ENCODE measurements at places on chromosomes 12 and 14. TPM values are rescaled to one million over a fixed set of nuclear protein-coding genes. Genes with fewer than 3 reads are reported as not detected.

SSPN gene
- 0.72 TPM for total RNA-seq

OR6S1 gene
- total RNA-seq: not detected

MSI1 gene
- total RNA-seq: 93.2 TPM

PGF gene
- 2.3 TPM for total RNA-seq

HOTAIR gene
- total RNA-seq: not detected

GLT8D2 gene
- total RNA-seq: 3.8 TPM

NID2 gene
- total RNA-seq: 6.6 TPM

CCNT1 gene
- total RNA-seq: 49.4 TPM

SFSWAP gene
- total RNA-seq: 44.2 TPM

AHNAK2 gene
- 2.3 TPM for total RNA-seq

RDH5 gene
- 4.0 TPM for total RNA-seq

CYP46A1 gene
- 0.59 TPM for total RNA-seq

DNA sequence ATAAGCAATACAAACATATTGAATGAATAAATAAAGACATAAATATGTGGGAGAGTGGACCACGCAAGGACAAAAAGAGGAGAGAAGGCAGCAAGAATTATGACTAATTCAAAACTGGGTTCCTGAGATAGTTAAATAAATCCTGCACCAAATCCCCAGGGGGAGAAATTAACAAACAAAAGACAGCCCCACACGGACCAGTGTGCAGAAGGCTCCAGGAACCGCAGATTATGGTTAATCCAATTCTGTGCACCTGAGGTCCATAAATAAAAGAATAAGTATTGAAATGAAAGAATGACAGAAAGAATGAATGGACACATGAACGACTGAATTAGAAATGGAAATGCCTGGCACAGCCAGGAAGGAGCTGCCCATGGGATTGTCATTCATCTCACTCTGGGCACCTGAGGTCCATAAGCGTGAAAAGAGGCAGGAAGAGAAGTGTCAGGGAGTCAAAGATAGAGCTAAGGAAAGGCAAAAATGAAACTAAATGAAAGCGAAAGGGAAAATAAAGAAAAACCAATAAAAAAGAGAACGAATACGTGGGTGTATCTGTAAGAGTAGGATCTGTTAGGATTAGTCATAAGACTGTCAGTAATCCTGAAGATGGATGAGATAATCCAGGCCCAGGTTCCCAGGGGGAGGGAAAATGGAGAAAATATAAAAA, 23.3 kb downstream of the MEG3 start:
- no peak overlapping the region for H3K27ac ChIP-seq
- no peaks in the 10 kb centered on the region for H3K4me1 ChIP-seq
- DNase-seq: no peak
- H3K27me3 ChIP-seq: no peaks in the 10 kb centered on the region
- H3K4me3 ChIP-seq: no peak overlapping the region
- no peaks in the 10 kb centered on the region for H3K36me3 ChIP-seq

- no peaks in the 10 kb centered on the region for H3K36me3 ChIP-seq
- no peak overlapping the region for H3K4me3 ChIP-seq
- H3K4me1 ChIP-seq: peaks cover 7% of the 10 kb centered on the region
- H3K27ac ChIP-seq: no peak overlapping the region
- no peaks in the 10 kb centered on the region for H3K27me3 ChIP-seq
- DNase-seq: no peak
These were observed 113.3 kb downstream of the PRMT8 start for GRCh38 chr12:3604286-3604685.

GRCh38 chr14:63745858-63746425, 18.1 kb upstream of the SGPP1 start:
- H3K4me1 ChIP-seq: no peaks in the 10 kb centered on the region
- H3K36me3 ChIP-seq: no peaks in the 10 kb centered on the region
- H3K27ac ChIP-seq: no peak overlapping the region
- no peaks in the 10 kb centered on the region for H3K27me3 ChIP-seq

GRCh38 chr12:70260646-70261045, 17.4 kb downstream of the CNOT2 start:
- H3K4me1 ChIP-seq: peaks cover 2% of the 10 kb centered on the region
- H3K27me3 ChIP-seq: no peaks in the 10 kb centered on the region
- no peak overlapping the region for H3K27ac ChIP-seq
- no peak overlapping the region for H3K4me3 ChIP-seq
- DNase-seq: no peak

DNA sequence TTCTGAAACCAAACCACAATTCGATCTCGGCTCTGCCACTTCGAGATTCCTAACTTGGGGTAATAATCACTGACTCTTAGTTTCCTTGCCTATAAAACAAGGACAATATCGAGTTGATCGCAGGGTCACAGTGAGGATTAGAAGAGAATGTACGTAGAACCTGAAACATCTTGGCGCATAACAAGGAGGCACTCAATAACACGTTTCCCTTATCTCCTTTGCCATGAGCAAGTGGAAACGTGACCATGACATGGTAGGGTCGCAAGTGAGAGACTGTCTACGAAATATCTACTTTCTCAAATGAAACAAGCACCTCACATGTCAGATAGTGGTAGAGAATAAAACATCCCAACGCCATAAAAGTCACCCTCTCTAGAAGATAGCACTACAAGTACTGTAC, 2.3 kb downstream of the DICER1 start:
- H3K4me3 ChIP-seq: peak overlapping the region; percentile 80
- H3K27ac ChIP-seq: no peak overlapping the region
- H3K36me3 ChIP-seq: peaks cover 5% of the 10 kb centered on the region
- no peaks in the 10 kb centered on the region for H3K27me3 ChIP-seq

GRCh38 chr12:63066782-63067181, 84.2 kb downstream of the AVPR1A start:
- H3K4me1 ChIP-seq: 0 out of 2 replicates have a peak, but pooled peaks cover under 1% of the 10 kb centered on the region
- DNase-seq: peak; percentile 48
- no peak overlapping the region for H3K27ac ChIP-seq
- H3K27me3 ChIP-seq: no peaks in the 10 kb centered on the region
- no peak overlapping the region for H3K4me3 ChIP-seq

DNA sequence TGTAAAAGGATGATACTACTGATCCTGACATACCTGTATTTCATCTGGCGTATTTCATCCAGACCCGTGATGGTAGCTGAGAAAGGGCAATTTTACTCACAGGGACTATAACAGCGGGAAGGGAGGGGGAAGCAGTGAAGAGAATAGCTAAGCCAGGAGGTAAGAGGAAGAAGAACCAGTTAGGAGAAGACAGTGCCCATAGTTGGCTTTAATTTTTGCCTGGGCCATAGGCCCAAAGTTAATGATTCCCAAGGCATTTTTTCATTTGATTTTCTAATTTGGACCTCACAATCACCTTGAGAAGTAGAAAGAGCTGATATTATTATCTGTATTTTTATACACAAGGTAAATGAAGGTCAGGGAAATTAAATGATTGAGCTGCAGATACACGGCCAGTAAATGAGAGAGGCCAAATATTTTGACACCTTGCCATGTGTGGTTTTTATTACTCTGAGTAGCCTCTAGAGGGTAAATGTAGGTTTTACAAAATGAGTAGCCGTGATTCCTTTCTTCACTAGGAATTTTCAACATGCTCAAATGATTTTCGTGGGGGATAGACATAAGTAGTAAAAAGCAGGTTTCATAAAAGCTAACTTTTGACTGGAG, 382.2 kb downstream of the FUT8 start:
- H3K27me3 ChIP-seq: no peaks in the 10 kb centered on the region
- H3K4me1 ChIP-seq: peaks cover 3% of the 10 kb centered on the region
- H3K36me3 ChIP-seq: no peaks in the 10 kb centered on the region
- H3K4me3 ChIP-seq: no peak overlapping the region
- no peak overlapping the region for H3K27ac ChIP-seq

- no peaks in the 10 kb centered on the region for H3K27me3 ChIP-seq
- no peak overlapping the region for H3K27ac ChIP-seq
- H3K4me3 ChIP-seq: no peak overlapping the region
- no peaks in the 10 kb centered on the region for H3K36me3 ChIP-seq
These were observed 122.0 kb downstream of the KCNC2 start for GRCh38 chr12:75087654-75088053.

GRCh38 chr14:78412475-78412874, 242.3 kb downstream of the NRXN3 start:
- no peak overlapping the region for H3K27ac ChIP-seq
- H3K4me3 ChIP-seq: no peak overlapping the region
- no peaks in the 10 kb centered on the region for H3K27me3 ChIP-seq
- H3K36me3 ChIP-seq: no peaks in the 10 kb centered on the region

- no peaks in the 10 kb centered on the region for H3K27me3 ChIP-seq
- H3K36me3 ChIP-seq: peaks cover 6% of the 10 kb centered on the region
- H3K4me1 ChIP-seq: no peaks in the 10 kb centered on the region
- H3K4me3 ChIP-seq: no peak overlapping the region
These were observed 314.8 kb upstream of the TBX3 start for GRCh38 chr12:114998750-114999128.

DNA sequence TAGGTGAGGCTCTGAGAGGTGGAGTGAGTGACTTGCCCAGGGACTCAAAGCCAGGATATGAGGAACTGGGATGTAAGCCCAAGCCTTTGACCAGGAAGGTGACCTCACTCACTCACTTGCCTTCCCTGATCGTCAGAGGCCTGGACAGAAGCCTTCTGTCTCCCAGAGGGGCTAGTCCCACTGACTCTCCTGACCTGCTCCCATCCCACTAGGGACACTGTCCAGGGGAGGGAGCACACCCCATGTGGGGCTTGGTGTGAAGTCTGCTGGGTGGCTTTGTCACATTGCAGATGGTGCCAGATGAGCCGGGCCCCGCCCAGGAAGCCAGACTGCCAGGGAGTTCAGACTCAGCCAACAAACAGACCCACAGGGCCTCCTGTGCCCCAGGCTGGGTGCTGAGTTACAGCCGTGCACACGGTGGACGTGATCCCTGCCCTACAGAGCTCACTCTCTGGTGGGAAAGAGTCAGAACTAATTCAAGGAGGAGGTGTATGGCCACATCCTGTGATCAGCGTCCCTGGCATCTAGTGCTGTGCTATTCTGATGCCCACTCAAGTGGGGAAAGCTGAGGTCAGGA, 28.3 kb downstream of the MMAB start:
- no peaks in the 10 kb centered on the region for H3K27me3 ChIP-seq
- H3K4me1 ChIP-seq: no peaks in the 10 kb centered on the region
- DNase-seq: no peak
- no peak overlapping the region for H3K27ac ChIP-seq

GRCh38 chr12:7131502-7131866, 1.3 kb downstream of the CLSTN3 start:
- no peak overlapping the region for H3K27ac ChIP-seq
- no peaks in the 10 kb centered on the region for H3K27me3 ChIP-seq
- H3K4me3 ChIP-seq: peak overlapping the region; percentile 86
- DNase-seq: peak; percentile 61

- no peaks in the 10 kb centered on the region for H3K27me3 ChIP-seq
- H3K27ac ChIP-seq: peak overlapping the region; percentile 93
- peaks cover 42% of the 10 kb centered on the region for H3K36me3 ChIP-seq
- no peak overlapping the region for H3K4me3 ChIP-seq
- H3K4me1 ChIP-seq: no peaks in the 10 kb centered on the region
- peak; percentile 35 for DNase-seq
These were observed 462 bp downstream of the KNTC1 start for GRCh38 chr12:122527478-122527944.

DNA sequence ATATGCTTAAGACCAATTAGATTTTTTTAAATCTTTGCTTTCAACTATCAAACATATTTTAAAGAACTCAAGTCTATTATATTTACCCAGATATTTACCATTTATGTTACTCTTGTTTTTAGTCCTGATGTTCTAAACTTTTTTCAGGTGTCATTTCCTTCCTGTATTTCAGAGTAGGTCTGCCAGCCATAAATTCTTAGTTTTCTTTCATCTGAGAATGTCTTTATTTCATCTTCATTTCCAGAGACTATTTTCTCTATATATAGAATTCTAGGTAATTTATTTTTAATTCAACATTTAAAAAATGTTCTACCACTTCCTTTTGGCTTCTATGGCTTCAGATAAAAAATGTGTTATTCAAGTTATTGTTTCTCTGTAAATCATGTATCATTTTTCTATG, 218.2 kb upstream of the AMIGO2 start:
- H3K4me3 ChIP-seq: no peak overlapping the region
- no peaks in the 10 kb centered on the region for H3K36me3 ChIP-seq
- no peak overlapping the region for H3K27ac ChIP-seq
- no peaks in the 10 kb centered on the region for H3K27me3 ChIP-seq
- DNase-seq: no peak
- H3K4me1 ChIP-seq: no peaks in the 10 kb centered on the region

DNA sequence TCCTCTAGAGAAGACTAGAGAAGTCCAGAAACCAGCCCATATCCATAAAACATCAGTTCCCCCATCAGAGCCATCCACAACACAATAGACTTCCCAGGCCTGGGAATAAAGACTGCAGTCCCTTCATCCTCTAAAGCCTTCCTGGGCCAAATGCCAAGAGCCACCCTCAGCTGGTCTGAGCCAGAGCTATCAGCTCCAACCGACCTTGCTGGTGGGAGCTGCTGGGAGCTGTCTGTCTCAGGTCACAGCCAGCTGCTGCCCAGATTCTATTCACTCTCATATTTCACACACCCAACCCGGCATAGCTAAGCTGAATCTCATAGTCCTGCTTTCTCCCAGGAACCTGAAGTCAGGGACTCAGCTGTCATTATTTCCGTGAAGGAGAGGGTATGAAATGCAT, 10.9 kb upstream of the TFCP2 start:
- H3K27ac ChIP-seq: no peak overlapping the region
- no peak overlapping the region for H3K4me3 ChIP-seq
- no peaks in the 10 kb centered on the region for H3K36me3 ChIP-seq
- H3K27me3 ChIP-seq: no peaks in the 10 kb centered on the region
- no peak for DNase-seq
- H3K4me1 ChIP-seq: no peaks in the 10 kb centered on the region

- H3K27ac ChIP-seq: no peak overlapping the region
- no peaks in the 10 kb centered on the region for H3K27me3 ChIP-seq
- H3K4me3 ChIP-seq: no peak overlapping the region
- peaks cover 56% of the 10 kb centered on the region for H3K36me3 ChIP-seq
These were observed 52.7 kb downstream of the BCAT1 start for GRCh38 chr12:24896171-24896570.

- H3K27ac ChIP-seq: no peak overlapping the region
- peaks cover 34% of the 10 kb centered on the region for H3K36me3 ChIP-seq
- no peak overlapping the region for H3K4me3 ChIP-seq
- DNase-seq: no peak
These were observed 26.4 kb downstream of the GXYLT1 start for GRCh38 chr12:42118136-42118879.

DNA sequence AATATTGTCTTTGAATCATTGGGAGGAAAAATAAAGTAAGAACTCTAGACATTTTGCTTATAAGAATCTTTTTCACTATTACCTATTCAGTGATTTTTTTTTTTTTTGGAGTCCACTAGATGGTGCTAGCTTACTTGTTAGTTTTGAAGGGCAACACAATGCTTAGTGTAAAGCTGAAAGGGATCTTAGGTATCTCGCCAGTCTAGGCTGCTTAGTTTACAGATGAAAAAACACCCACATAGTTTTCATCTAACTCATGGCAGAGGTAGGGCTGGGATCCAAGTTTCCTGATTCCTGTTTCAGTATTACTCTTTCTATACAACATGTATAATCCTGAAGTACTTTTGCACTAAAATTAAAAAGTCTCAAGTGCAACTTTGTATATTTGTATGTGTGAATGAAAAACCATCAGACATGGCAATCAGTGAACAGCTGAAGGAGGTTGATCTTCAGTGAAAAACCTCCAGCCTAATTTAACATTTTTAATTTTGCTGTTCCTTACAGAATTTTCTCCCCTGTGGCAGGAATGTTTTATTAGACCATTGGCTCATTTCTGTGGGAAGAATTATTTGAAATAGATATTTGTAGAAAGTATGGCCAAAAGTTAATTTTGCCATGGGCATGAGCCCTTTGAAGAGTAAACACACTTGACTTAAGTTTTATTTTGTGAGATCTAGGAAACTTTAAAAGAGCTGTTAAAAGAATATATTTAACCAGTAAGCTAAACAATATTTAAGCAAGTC, 40.7 kb downstream of the LRRIQ1 start:
- no peak for DNase-seq
- H3K36me3 ChIP-seq: no peaks in the 10 kb centered on the region
- no peaks in the 10 kb centered on the region for H3K4me1 ChIP-seq
- no peak overlapping the region for H3K27ac ChIP-seq
